ENCODE measurements at places on chromosomes 7 and 10. TPM values are rescaled to one million over a fixed set of nuclear protein-coding genes. Genes with fewer than 3 reads are reported as not detected.

ANKRD61 gene
- total RNA-seq: 0.32 TPM

- no peak for DNase-seq
These were observed 97.4 kb upstream of the LRGUK start for GRCh38 chr7:134029743-134030142.

GRCh38 chr10:79179164-79179956 is 110.6 kb downstream of the ZMIZ1 start:
- no peak for DNase-seq

VAX1 gene
- total RNA-seq: not detected

DNA sequence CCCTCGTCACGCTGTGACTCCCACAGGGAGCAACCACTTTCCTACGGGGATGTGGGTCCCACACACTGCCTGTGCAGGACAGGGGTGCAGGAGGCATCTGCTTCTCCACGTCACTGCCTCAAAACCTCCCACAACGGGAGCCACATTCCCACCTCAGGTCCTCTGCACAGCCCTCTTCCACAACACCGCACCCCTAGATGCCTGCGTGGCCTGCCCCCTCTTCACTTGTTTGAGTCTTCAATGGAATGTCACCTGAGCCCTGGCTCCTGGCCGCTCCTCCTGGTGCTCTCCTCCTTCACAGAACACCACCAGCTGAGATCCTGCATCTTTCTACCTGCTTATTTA is 73.6 kb downstream of the MAD1L1 start:
- DNase-seq: no peak

Data from activated T-cell treated with anti-CD3 and anti-CD28 coated beads, Interleukin-2, amount 50 U/mL, for 4 hours (primary cell).